ENCODE measurements at places on chromosomes 3 and 15. TPM values are rescaled to one million over a fixed set of nuclear protein-coding genes. Genes with fewer than 3 reads are reported as not detected.

DNA sequence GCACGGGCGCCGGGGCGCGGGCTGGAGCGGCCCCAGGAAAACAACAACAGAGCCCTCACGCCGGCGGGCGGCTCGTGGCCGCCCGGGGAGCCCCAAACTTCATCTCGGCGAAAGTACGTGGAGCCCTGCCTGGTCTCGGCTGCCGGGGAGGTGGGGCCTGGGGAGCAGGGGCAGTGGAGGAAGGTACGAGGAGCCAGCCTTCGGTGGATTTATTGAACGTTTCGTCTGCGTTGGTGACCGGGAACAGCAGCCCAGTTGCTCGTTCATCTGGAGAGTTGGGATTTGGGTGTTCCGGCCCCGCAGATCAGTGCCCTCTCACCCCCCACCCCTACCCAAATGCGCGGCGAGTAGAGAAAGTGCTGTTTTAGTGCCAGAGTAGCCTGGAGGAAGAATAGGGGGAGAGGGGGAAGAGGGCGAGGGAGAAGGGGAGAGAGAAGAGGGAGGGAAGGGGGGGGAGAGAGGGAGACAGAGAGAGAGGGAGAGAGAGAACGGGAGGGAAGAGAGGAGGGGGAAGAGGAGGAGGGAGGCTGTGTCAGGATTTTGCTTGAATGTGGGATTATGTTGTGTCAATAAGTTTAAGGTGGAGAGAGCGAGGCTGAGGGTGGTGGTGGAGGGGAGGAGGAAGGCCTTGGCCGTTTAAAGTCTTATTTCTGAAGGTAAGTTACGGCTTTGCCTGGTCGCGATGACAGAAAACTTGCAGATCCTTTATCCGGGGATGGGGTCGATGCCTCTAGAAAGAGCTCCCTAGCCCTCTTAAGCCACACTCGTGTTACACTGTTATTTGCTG, 970 bp downstream of the BBX start:
- DNase-seq, result peak; percentile 62

GRCh38 chr3:195766671-195767070, 45.1 kb downstream of the MUC4 start:
- DNase-seq, result no peak

DNA sequence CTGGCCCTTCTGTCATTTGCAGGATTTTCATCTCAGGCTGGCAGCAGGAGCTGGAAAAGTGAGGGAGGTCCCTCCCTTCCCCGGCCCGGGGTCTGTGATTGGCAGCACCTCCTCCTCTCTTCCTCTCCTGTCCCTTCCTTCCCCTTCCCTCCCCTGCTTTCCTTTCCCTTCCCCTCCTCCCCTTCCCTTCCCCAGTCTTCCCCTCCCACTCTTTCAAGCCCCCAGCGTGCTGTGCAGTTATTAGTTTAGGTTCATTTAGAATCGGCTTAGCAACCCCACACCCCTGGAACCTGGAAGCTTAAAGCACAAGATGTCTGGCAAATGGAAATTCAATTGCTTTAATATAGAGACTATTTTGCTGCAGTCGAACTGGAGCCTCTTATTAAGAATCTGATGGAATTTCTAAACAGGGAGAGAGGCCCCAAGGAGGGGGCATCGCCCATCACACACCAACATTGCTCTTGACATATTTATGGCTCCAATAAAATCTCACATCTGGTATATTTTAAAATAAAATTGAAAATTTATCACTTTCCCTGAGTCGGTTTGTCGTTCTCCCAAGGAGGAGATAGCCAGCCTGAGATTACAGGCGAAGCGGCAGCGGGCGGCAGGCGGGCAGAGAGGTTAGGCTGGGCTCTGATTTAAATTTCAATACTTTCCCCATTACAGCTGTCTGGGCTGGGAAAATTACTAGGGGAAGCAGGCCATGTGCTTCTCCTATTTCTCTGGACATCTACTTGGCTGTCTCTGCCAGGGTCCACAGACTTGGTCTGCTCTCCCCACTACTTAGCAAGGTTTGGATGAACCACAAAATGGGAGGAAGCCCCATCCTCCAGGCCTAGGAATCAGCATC, 98.9 kb downstream of the LINGO1 start:
- DNase-seq, result no peak

DNA sequence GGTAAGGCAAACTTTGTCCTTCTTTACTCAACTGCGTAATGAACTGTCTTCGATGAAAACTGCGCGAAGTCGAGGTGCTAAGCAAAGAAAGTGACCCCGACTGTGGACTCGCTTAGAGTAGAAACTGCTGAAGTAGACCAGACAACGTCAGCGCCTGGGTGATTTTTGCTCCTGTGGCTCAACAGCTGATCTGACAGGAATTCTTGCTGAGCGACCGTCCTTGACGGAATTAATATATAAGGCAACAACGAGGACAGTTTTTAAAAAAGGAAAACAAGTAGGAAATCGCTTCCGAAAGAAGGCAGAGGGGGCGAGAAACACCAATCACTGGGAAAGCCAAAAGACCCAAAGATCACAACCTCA, 541 bp downstream of the RPS27L start:
- DNase-seq, result peak; percentile 22

Gene TRH
- not detected for total RNA-seq

Gene GOLGA6B
- 0.51 TPM for total RNA-seq

GRCh38 chr3:72289692-72290071, 504.7 kb upstream of the PROK2 start:
- no peak for DNase-seq

DNA sequence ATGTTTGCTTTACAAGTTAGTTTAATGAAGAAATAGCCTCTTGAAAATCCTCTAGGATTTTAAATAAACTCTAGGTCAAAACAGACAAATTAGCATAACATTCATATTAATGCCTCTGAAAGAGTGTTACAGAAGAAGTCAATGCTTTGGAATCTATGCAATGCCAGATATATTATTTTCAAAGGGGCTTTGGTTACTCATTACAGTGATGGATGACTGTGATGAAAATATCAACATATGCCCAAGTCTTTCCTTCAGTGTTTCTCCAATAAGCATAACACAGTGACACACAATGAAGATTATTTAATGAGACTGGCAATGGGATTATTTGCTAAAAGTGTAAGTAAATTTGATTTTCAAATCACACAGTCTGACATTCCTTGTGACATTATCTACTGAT, 1247.2 kb downstream of the ROBO2 start:
- no peak for DNase-seq

Gene RLBP1
- total RNA-seq, result 0.53 TPM

- DNase-seq, result no peak
Observed at GRCh38 chr15:81751816-81752545, 293.8 kb downstream of the MEX3B start.

Gene CHST13
- total RNA-seq, result not detected

Gene SLC6A11
- not detected for total RNA-seq

DNA sequence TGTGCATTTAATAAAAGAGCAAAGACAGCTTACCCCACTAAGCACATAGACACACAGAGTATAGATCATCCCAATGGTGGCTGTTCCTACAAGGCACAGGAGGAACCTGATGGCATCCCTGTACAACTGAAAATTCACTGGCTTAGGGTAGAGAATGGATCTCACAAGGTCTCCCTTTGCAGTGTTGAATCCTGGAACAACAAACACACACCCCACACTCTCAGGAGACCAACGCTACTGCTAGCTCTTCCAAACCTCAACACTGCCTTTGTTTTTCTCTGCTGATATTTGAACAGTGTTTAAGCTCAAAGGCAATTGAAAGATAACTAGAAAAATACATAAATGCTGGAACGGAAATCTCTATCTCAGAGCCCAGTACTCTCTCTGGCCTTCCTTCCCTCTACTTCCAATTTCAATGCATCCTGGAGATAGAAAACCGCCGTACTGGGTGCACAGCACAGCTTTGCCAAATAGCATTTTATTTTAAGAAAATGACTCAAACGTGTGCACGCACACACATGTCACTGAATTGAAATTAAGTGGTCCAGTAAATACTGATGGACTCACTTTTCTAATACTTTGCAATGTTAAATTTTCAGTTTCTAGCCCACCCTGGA, 87.5 kb upstream of the ATP13A5 start:
- DNase-seq, result no peak

GRCh38 chr3:67000009-67000408, 1.9 kb downstream of the KBTBD8 start:
- no peak for DNase-seq

Gene ISG20
- 215 TPM for total RNA-seq

DNA sequence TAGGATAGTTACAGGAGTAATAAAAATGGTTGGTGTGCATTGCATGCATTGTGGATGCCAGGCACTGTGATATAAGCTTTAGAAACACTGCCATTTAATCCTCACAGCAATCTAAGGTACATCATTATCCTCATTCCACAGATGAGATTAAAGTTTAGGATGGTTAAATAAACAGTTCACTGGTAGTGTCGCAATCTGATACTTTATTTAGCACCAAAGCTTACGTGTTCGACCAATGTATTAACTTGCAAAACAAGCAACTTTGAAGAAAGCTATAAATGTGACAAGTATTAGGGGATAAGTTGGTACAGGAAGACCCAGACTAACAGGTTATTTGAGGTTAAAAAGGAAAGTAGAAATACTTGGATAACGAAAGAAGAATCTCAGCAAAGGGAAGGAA, 150.5 kb upstream of the ZNF385D start:
- DNase-seq, result no peak

Gene STRIT1
- not detected for total RNA-seq

Gene TICRR
- total RNA-seq, result 23.4 TPM

GRCh38 chr3:29822071-29822470, 541.2 kb downstream of the RBMS3 start:
- no peak for DNase-seq

Gene IGDCC3
- not detected for total RNA-seq

GRCh38 chr3:105715372-105715771, 153.4 kb downstream of the CBLB start:
- no peak for DNase-seq

Measured in activated T-cell treated with anti-CD3 and anti-CD28 coated beads, Interleukin-2, amount 50 U/mL, for 72 hours (primary cell).